ENCODE measurements at places on chromosomes 3 and 15. TPM values are rescaled to one million over a fixed set of nuclear protein-coding genes. Genes with fewer than 3 reads are reported as not detected.

Gene HESX1
- 0.22 TPM for total RNA-seq

DNA sequence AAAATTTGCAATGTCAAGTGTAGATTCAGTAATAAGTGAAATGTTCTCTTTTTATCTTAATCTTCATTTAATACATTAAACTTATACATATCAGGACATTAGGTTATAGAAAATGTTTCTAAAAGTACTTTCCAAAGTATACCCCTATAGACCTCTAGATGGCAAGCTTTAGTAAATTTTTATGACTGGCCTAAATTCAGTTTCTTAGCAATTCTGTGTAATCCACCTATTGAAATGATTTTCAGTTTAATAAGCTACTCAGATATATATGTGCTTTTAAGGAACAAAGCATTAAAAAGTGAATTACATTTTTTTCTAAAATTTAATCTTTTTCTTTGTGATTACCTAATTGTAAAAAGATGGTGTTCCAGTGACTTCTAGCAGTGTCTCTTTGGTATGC, 342.2 kb downstream of the GBE1 start:
- DNase-seq = peak; percentile 48

DNA sequence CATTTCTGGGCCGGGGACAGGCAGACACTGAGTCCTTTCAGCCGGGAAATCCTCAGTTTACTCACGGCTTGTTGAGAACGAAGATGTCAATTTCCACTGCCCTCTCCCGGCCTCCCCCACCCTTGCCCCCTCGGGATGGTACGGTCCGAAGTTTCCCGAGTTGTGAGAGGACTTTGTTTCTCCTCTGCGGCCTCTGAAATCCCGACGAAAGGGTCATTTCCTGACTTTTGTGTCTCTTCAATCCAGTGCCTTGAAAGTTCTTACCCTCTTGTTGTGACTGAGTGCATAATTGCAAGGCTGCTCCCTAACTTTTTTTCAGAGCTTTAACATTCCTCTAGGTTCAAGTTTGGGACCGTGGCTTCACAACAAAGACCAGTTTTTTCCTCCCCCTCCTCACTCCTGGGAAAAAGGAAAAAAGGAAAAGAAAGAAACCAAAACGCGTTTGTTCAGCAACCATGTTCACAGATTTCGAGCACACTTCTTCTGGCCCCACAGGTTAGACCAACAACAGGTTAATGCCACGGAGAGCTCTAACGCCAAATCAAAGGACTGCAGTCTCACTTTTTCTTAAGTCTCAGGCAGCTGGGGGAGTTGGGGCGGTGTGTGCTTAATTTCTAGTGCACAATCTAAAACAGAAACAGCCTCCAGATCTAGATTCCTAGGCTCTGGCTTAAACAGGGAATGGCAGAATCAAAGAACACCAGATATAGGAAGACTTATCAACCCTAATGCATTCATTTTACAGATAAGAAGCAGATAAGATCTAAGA, 138.9 kb downstream of the TMCO5A start:
- no peak for DNase-seq

DNA sequence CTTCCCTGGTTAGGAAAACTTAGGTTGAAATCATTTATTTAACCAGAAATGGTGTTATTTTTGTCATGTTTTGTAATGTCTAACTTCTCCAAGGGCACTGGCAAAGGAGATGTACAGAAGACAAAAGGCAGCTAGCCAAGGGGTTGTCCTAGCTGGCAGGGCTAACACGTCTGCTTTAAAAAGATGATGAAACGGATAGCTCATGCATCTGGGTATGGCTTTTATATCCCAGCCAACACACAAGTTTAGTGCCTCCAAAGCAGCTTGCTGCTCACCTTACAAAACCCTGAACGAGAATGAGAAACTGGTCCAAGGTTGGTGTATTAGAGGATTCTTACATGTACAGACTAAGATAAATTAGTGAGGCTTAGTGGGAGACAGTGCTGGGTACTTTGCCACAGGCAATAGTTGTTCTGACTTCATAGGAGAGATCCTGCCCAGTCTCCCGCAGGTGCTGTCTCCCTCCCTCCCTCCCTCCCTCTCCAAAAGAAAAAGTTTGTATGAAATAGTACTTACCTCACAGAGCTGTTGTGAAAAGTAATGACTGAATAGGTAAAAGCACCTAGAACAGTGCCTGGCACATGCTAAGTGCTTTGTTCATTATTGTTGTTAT, 47.8 kb downstream of the KCNMB2 start:
- no peak for DNase-seq

Gene SCAANT1
- 1.7 TPM for total RNA-seq

DNA sequence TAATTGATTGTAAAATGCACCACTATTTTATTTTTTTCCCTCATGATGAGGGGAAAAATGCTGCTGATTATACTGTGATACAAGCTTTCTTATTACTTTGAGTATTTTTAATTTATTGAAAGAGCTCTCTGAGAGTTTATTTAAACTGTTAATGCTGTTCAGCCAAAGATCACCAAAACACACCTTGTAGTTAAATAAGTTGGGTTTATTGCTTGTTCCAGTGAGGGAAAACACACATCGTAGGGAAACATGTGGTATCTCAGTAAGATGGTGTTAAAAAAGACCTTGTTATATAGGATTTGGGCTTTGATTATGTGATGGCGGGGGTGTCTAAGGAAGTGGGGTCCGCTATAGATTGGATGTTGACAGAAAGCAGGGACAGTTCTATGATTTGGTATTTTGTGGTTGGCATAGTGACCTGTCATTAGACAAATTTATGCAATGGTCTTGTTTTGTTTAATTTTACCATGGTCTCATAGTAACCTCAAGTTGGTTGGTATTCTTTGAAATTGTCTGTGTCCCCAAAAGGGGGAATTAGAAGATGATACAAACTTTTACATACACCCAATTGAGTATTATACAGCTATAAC, 11.1 kb downstream of the HACD3 start:
- no peak for DNase-seq

Gene CCR9
- total RNA-seq = not detected

Gene GASK1A
- not detected for total RNA-seq

- DNase-seq = no peak
Measured at GRCh38 chr3:24060055-24060454, 115.0 kb downstream of the NR1D2 start.

Gene GRAMD1C
- total RNA-seq = 25.6 TPM

DNA sequence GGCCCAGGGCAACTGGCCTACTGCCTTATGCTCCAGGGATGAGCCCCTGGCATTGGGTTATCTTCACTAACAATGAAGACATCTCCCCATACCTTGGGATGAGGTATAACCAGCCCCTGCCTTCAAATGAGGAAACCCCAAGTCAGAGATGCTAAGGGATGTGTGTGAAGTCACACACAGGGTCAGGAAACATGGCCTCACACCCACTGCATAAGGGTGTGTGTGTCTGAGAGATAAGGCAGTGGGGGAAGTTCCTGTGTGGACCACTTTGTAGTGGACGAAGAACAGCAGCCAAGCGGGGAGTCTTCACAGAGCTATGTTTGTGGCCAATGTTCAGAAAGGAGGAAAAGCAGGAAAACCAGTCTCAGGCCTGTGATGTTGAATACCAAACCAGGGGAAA, 10.5 kb downstream of the ELP6 start:
- no peak for DNase-seq

DNA sequence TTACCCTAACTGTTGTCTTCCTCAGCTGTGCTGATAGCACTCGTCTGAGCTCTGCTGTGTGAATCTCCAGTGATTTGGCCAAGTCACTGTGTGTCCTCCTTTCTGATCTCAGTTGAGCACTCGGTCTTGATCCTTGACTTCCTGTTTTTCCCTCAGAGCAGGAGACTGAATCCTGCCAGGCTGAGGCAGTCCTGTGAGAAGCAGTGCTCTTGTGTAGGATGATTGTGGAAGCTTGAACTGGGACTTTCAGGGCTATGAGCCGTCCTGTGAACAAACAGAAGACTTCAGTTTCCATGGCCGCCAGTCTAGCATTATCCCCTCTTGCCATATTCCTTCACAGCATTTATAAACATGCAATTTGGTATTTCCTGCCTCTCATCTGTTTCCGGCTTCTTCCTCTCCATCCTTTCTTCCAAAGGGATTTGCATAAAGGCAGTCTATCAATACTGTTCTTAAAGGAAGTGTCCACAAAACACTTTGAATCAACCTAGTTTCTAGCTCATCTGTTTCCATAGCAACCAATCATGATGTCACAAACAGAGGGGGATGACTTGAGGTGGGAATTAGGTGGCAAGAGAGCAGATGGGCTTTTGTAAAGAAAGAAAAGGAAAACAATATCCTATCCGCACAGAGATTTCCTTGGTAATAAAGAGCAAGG, 237.2 kb downstream of the AGBL1 start:
- DNase-seq = no peak

DNA sequence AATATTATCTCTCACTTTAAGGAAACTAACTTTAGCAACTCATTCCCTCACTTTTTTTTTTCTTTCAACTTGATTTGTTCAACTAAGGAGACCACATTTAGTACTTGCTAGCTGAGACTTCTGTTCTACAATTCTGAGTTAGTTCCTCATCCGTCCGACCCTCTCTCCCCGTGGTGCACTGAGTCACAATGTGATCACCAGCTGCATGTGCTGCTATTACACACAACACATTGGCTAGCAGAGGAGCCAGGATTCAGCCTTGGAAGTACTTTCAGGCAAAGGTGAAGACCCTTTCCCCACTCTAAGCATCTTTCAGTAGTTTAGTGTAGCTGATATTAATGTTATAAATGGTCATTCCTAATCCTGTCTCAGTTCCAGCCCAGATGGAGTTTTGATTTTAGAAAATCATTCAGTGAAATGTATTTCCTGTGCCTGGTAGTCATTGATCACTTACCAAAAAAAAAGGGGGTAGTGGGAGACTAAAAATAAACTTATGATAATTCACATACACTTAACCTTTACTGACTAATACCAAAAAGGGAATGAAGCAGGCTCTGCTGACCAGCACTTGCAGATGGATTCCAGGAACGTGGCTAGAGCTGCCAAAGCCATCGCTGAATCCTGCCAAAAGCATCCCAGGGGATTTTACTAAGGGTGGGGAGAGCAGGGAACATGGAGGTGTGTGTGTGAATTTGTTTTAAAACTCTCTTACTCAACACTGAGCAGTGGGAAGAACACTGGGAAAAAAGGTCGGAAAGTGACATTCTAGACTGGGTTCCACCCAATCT, 424.8 kb downstream of the LPP start:
- peak; percentile 33 for DNase-seq

DNA sequence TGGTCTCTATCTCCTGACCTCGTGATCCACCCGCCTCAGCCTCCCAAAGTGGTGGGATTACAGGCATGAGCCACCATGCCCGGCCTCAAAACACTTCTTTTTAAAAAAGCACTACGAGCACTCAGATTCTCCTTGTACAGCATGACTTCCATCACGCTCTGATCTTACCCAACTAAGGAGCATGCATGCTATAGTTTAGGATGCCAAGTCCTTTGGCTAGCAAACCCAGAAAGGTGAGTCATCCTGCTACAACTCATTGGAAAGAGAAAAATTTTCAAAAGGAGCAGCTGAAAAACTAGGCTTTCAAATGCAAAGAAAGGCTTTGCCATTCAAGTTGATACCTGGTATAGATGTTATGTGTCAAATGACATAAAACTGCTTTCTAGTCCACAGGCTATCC, 70.3 kb upstream of the PRICKLE2 start:
- no peak for DNase-seq

GRCh38 chr3:8413337-8413926, 88.2 kb upstream of the LMCD1 start:
- DNase-seq = no peak

- DNase-seq = no peak
Measured at GRCh38 chr15:93033434-93034045, 55.5 kb downstream of the RGMA start.

GRCh38 chr15:95016511-95017229, 785.3 kb downstream of the MCTP2 start:
- DNase-seq = no peak

Gene C3orf20
- not detected for total RNA-seq

- DNase-seq = no peak
Measured at GRCh38 chr3:933326-933725, 159.5 kb upstream of the CNTN6 start.

GRCh38 chr15:67805666-67806516, 19.4 kb upstream of the SKOR1 start:
- DNase-seq = no peak

- DNase-seq = no peak
Measured at GRCh38 chr3:30760040-30760695, 134.3 kb downstream of the GADL1 start.

DNA sequence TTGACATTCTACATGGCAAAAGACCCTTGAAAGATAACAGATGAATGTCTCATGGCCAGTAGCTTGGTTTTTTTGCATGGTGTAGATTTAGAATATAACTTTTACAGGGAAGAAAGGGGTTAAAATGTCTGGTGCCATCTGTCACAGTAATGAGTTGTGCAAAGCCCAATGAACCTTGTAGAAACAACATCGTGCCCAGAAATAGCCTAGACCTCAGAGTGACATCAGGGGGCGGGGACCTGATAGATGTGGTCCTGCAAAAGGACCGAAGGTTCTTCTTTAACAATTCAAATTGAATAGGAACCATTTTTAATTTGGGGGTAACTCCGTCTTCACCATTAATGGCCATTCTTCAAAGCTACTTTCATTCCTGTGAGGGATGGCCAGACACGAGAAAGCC, 254.1 kb upstream of the CTDSPL start:
- DNase-seq = no peak

GRCh38 chr15:98548139-98548971, 100.0 kb upstream of the IGF1R start:
- DNase-seq = peak; percentile 23
